Activated CD4-positive, alpha-beta T cell treated with anti-CD3 and anti-CD28 coated beads, Interleukin-2, amount 50 U/mL, for 24 hours (primary cell): ENCODE measurements at places on chromosomes 2 and 18.

GRCh38 chr18:41456831-41457230 is 498.2 kb upstream of the PIK3C3 start:
- no peak for DNase-seq

GRCh38 chr18:74268933-74269620 is 22.7 kb downstream of the CYB5A start:
- DNase-seq, result no peak

DNA sequence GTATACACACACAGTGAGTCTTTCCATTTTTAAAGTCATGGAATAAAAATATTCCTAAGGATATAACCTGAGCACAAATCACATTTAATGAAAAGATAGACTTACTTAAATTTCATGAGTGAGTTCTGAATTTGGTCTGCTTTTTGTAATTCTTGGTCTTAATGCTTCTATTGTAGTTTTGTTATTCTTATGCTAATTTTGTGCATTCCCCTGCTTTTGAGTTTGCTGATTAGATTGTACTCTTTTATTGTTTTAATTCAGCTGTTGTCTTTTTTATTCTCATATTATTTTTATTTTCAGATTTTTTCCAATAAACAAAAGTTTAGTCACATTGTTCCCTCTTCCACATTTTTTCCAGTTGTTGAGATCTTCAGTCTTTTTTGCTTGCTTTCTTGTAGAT is 202.4 kb downstream of the ZNF407 start:
- no peak for DNase-seq

DNA sequence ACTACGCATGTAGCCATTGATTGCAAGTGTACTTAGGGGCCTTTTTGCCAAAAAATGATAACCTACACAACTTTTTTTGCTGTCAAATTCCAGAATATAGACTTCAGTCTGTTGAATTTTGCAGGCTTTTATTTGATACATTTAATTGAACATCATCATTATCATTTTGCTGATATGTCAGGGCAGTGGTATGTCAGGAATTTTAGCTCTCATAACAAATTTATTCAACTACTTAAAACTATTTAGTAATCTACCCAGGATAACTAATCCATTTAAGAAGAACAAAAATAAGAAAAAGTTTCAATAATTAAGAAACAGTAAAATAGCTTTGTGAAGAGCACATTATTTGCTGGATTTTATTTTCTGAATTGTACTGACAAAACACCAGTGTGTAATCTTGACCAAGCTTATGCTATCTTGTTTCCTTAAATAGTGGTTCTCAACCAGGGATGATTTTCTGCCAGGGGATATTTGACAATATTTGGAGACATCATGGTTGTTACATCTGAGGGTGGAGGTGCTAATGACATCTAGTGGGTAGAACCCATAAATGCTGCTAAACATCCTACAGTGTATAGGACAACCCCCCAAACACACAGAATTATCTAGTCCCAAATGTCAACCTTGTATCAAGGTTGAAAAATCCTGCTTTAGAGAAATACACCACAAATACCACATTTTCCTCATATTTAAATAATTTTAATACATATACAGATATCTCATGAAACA is 12.1 kb upstream of the TTN start:
- DNase-seq, result no peak

DNA sequence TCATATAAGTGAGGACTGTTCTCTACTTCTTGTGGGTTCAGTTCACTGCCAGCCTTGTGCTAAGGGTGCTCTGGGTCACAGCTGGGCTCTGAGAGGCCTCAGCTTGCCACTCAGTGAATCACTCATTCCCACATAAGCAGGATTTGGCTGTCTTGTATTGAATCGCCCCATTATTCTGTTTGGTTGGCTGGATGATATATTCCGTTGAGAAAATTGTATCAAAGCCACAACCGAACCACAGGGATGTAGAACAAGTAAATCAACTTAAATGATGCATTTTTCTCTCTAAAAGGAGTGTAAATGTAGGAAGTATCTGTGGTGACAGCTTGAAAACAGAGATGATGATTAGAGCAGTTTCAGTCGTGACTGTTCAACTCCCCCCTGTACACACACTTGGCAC is 39.6 kb downstream of the TTC39C start:
- no peak for DNase-seq

DNA sequence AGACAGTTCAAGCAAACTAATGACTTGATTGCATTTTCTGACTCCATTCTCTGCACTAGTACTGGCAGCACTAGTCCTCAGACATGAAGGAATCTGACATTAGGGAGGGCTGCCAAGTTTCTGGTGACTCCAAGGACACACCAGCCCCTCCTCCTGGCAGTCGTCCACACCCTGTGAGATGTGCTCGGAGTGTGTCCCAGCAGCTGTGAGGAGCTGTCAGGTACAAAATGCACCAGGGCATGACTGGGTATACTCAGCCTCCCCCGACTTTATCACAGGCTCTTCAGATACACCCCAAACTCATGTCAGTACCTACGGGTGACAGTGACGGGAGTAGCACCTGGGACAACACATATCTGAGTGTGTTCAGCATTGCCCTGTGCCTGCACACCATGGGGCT is 43.1 kb downstream of the EDAR start:
- no peak for DNase-seq

DNA sequence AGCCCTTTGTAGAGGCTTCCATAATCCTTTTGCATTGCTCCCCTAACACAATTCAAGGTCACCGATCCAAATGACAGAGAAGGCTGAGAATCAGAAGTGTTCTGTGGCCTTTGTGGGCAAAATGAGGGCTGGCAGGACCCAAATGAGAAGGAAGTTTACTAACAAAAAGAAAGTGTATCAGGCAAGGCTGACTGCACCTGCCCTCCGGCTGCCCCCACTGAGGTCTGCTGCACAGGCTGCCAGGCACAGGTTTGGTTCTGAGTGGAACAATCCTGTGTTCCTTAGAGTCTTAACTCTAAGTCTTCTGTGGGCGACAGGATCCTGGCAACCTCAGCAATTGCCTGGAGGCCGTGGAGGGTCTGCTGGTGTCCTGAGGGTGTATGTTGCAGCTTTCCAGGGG is 568.5 kb downstream of the CMPK2 start:
- no peak for DNase-seq

DNA sequence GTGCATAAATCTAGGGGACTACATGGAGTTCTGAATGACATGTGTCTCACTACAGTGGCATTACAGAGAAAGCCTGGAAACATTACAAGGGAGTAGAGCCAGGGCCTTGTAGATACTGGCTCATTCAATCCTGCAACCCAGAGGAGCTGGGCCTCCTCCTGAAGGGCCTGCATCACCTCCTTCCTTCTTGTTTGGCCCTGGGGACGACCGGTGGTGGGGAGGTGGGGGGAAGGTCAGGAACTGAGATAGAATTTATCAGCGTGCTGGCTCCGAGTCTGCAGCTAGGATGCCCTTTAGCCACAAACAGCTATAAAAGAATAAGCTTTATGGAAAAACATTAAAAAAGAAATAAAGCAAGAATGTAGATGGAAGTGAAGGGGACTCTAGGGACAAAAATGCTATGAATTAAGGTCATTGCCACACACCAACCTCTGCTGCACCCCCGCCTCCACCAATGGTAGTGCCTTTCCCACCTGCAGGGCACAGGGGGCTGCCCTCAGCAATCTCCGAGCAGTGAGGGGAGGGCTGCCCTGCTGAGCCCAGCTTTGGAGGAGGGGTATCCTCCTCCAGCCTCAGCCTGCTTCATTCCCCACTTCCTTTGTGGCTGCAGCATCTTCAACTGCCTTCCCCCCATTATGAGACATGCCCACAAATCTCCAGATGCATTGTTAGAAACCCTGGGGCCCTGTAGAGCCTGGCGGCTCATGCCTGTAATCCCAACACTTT is 149.0 kb downstream of the MSH2 start:
- DNase-seq, result no peak

DNA sequence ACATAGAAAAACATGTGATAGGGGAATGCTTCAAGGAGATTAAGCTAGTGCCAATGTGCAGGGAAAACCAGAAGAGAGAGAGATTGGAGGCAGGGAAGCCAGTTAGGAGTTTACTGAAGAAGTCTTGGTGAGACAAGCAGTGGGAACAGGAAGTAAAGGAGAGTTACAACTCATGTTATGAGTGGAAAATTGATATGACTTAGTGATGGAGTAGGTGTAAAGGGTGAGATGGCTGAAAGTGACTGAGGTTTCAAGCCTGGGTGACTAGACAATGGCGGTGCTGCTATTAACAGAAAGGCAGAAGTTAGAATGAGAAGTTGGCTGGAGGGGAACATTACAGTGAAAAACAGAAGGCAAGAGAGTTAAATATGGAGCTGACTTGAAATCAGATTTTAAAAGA is 16.5 kb downstream of the DOK1 start:
- no peak for DNase-seq

- DNase-seq, result no peak
Measured at GRCh38 chr2:39506215-39506614, 69.1 kb upstream of the MAP4K3 start.

DNA sequence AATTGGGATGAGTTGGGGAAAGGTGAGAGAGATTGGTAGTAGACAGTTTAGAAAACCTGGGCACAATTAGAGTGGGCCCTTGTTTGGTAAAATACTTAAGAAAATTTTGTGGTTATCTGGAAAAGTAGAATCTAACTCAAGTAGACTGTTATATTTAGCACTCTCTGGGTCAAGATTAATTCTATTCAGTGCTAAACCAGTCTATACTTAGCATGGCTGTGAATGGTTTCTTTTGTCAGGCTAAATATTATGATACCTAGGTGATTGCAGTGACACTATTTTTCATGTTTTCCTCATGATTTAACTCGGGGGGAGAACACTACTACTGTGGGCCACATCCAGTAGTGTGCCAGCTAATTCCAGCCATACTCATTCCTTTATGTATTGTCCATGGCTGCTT is 58.9 kb downstream of the KIAA1328 start:
- no peak for DNase-seq

GRCh38 chr2:127596311-127597045 is 49.5 kb upstream of the GPR17 start:
- DNase-seq, result no peak

GRCh38 chr2:236449167-236449761 is 120.4 kb upstream of the ACKR3 start:
- DNase-seq, result no peak

DNA sequence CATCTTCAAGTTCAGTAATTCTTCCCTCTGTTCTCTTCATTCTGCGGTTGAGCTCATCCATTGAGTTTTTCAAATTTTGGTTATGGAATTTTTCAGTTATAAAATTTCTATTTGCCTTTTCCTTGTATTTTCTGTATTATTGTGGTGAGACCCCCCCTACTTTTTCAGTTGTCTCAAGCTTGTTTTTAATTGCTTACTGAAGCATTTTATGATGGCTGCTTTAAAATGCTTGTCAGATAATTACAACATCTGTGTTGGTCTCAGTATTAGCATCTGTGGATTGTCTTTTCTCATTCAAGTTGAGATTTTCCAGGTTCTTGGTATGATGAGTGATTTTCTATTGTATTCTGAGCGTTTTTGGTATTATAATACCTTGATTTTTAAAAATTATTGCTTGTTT is 121.2 kb upstream of the REV1 start:
- DNase-seq, result no peak

DNA sequence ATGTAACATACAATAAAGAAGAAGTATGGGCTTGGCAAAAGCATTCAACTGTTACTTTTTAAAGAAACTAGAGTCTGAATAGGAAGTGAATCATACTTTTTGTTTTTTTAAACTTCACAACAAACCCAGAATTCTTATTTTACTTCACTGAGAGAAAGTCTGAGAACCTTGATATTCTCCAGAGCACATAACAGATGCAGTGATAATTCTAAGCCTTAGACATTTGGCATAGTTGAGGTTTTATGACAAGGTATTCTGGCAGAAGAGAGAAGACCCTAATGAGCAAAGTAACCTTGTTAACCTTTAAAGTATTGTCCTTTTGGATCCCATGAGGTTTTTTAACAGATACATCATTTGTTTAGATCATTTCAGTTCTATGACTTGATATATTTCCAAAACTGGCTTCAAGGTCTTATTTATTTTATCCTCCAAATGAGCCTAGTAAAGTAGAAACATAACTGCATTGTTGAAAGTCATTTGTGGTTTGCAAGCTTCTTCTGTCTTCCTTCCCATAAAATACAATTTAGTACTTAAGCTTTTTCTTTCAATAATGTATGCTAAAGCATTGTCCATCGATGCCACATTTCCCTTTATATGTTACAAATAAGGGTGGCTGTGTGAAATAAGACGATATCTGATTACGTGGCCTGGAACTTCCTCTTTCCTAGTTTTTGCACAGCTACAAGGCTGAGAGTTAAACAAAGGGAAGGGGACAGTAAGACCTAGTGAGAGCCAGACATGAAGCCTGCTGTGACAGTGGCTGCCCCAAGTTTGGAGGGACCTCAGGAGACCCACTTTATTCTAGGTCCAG is 86.1 kb upstream of the ITPRID2 start:
- DNase-seq, result no peak

DNA sequence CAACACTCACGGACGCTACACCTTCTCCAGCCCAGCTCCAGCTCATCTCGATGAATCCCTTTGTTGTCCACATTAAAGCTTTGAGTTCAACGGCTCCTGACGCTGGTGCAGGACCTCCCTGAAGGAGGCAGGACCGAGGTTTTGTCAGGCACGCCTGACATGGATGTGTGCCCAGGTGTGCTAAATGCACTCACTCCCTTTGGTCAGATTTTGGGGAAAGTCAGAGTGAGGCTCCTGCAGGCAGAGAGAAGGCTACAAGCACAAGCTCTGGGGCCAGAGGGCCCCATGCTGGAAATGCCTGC is 78.6 kb downstream of the NDUFA10 start:
- DNase-seq, result no peak

GRCh38 chr2:161676902-161677496 is 52.8 kb downstream of the SLC4A10 start:
- no peak for DNase-seq

DNA sequence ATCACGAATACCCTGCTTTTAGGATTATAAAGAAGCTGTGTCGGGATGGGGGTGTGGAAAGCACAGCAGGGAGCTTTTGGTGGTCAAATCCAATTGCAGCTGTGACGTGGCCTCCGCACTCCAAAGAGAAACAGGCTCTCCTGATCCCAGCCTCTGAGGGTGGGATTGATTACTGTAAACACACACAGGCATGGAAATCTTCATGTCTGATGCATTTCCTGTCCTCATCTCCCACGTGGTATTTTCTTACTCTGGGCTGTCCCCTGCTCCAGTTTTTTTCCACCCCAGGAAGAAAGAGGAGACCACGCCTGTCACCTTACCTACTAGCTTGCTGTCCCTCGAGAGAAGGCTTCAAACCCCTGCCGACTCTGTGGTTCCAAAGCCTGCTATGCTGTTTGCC is 22.7 kb downstream of the RNF152 start:
- DNase-seq, result no peak

GRCh38 chr18:9096007-9096371 is 6.5 kb upstream of the NDUFV2 start:
- no peak for DNase-seq

- DNase-seq, result no peak
Measured at GRCh38 chr2:225122583-225123486, 80.6 kb upstream of the DOCK10 start.
